Mucosa of gallbladder (tissue), 1 donor: ENCODE measurements at places on chromosomes 13 and 19. TPM values are rescaled to one million over a fixed set of nuclear protein-coding genes. Genes with fewer than 3 reads are reported as not detected.

The JUNB gene
- total RNA-seq: 119 TPM

The METTL21C gene
- 0.52 TPM for total RNA-seq

The VRK3 gene
- 73.7 TPM for total RNA-seq

GRCh38 chr13:82248762-82249161 is 1633.5 kb downstream of the SLITRK1 start:
- no peak for DNase-seq

DNA sequence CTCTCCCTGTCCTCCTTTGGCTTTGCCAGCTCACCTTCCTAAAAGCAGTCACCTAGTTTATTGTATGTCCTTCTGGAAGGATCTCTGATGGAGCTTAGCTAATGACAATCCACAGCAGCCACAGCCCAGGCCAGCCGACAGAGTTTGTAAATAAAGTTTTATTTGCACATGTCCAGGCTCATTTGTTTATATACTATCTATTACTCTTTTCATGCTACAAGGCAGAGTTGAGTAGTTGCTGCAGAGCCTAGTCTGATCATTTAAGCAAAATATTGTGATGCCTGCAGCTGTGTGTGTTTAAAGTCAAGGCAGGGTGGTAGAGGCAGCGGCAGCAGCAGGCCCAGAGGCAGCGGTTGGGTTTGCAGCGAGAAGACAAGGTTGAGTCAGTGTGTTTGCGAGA is 32.6 kb downstream of the NKPD1 start:
- no peak for DNase-seq

DNA sequence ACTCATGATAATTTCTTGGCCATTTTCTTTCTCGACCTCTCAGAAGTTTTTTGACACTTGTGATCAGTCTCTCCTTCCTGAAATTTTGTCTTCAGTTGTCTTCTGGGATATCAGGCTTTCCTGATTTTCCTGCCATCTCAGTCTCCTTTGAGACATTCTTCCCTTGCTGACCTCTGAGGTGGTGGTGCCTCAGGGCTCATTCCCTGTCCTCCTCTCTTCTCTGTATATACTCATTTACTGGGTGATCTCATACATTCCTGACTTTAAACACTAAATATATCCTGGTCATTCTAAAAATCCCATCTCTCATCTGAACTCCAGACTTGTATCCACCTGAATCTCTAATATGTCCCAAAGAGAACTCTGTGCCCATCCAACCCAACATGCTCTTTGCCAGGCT is 31.3 kb upstream of the STARD13 start:
- no peak for DNase-seq

GRCh38 chr19:16005925-16006324 is 57.1 kb downstream of the OR10H4 start:
- DNase-seq: no peak

GRCh38 chr19:48543121-48543710 is 8.8 kb upstream of the SULT2B1 start:
- DNase-seq: peak; percentile 58

GRCh38 chr13:49527123-49527522 is 31.4 kb downstream of the PHF11 start:
- no peak for DNase-seq

DNA sequence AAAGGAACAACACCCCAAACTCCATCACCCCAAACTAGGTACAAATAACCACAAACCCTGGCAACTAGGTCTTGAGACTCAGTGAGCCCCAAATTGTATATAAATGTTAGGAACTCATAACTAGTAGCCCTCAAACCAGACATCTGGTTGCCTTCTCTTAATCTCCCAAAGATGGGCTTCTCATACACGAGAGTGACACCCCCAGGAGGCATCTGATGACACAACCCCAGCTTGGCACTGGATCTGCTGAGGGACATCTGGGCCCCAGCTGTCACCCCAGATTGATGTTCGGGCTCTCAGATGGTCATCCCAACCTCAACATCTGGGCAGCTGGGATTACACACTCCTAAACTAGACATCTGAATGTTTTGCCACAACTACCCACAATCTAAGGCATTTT is 14.8 kb downstream of the RABAC1 start:
- no peak for DNase-seq

- DNase-seq: peak; percentile 96
Measured at GRCh38 chr13:79405831-79406596, at the start of gene RBM26. TSS of gene RBM26 (minus strand) at chr13:79406255. CDS start at chr13:79405774, 481 bp downstream.

- DNase-seq: no peak
Measured at GRCh38 chr13:74278901-74279300, 144.7 kb upstream of the KLF12 start.

DNA sequence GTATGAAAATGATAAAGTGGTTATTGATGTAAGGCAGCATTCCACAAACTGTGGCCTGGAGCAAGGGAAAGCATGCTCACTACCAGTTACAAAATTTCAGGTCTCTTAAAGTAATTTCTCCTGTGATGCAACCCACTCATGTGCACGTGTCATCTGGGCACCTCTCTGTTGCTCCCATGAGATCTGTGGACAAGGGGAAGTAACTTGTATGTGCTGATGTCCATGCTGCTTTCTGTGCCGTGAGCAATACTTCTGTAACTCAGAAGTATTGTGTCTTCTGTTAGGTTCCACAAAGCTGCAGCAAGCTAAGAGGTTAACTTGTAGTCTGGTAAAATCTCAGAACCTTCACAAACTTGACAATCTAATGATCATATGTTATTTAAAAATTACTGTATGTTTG is 930.0 kb upstream of the SLITRK6 start:
- DNase-seq: no peak

- peak; percentile 47 for DNase-seq
Measured at GRCh38 chr19:51726049-51726448, 2.3 kb upstream of the HAS1 start.

GRCh38 chr19:46932346-46932745 is 71.5 kb downstream of the ARHGAP35 start:
- no peak for DNase-seq

GRCh38 chr13:29589234-29589633 is 6.3 kb downstream of the SLC7A1 start:
- no peak for DNase-seq

- DNase-seq: no peak
Measured at GRCh38 chr19:787536-787935, 9.7 kb upstream of the PTBP1 start.
